Stimulated activated CD8-positive, alpha-beta memory T cell treated with anti-CD3 and anti-CD28 coated beads, Interleukin-15, amount 100 ng/mL, for 1 hour (primary cell): ENCODE measurements at places on chromosomes 6 and 20.

- DNase-seq, result no peak
Observed at GRCh38 chr6:25181923-25182322, 97.3 kb upstream of the CARMIL1 start.

DNA sequence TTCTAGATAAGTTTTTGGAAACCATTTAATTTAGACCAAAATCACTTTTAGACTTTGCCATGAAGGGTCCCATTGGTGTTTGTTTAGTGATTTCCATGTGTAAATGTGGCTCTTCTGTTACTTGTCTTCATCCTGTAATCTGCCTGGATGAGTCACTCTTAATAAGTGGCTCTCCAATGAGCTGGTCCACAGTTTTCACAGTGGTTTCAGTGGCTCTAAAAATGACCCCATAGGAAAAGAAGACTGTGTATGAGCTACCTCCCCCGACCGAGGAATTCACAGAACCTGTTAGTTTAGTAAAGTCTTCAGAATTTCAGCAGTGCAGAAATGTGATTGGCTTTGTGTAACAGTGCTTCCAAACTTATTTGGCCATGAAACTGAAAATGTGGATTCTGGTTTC is 492.0 kb upstream of the MARCKS start:
- DNase-seq, result no peak

DNA sequence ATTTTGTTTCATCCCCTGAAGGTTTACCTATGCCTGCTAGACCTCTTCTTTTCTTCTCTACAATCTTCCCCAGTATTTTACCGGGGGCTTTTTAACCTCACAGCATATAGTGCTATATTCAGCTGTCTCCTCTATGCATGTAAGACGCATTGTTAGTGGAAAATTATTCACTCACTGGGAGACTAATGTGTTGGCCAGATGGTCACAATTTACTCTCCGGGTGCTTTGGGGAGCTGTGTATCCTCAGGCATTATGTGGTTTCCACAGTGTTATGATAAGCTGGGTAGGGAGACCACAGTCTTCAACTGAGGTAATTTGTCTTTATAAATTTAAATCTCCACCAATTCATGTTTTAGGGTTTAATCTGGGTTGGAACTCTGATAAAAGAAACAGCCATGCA is 553.8 kb upstream of the PTCHD4 start:
- DNase-seq, result no peak

DNA sequence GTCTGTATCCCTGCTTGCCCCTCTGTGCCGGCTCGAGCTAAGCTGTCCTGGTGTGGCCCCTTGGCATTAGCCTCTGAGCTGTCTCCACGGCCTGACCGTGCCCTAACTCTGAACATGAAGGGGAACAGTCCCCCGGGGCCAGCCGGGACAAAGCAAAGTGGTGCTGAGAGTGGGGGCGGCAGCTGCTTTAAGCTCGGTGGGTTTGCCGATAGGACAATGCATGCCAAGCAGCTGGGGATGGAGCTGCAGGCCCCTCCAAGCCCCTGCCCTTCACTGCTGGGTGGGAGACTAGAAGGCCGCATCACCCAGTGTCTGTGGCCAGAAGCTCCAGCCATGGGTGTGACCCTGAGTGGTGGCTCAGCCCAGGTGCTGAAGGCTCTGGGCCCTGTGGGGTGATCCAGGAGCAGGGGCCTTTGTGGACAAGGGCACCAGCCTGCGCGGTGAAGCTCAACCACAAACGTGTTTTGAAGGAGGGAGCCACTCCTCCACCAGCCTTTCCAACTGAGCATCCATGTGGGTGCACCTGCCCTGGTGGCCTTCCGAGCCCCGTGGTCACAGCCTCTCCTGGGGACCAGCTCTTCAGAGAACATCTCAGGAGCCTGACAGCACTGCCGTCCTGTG is 242.5 kb downstream of the ERMARD start:
- DNase-seq, result no peak

DNA sequence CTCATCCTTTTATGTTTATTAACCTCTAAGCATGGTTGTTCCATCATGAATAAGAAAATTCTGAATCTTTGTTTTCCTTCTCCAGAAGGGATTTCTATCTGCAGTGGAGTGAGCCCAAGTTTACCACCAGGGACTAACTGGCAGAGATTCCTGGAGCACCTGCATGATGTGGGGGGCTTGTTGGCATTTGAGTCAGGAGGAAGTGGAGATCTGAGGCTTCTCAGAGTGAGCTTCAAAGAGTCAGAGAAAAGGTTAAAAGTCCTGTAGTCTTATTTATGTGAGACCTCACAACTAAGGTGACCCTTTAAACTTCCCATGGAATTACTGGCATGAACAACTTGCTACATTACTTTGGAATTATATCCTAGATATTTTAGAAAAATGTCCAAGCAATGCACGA is 138.1 kb upstream of the SLC24A3 start:
- no peak for DNase-seq

GRCh38 chr20:56630086-56630493 is 984 bp downstream of the TFAP2C start:
- DNase-seq, result no peak
